Activated T-cell treated with anti-CD3 and anti-CD28 coated beads, Interleukin-2, amount 50 U/mL, for 72 hours (primary cell): ENCODE measurements at places on chromosomes 3 and 15.

- DNase-seq: no peak
These were observed 20.1 kb upstream of the DMXL2 start for GRCh38 chr15:51642696-51643095.

DNA sequence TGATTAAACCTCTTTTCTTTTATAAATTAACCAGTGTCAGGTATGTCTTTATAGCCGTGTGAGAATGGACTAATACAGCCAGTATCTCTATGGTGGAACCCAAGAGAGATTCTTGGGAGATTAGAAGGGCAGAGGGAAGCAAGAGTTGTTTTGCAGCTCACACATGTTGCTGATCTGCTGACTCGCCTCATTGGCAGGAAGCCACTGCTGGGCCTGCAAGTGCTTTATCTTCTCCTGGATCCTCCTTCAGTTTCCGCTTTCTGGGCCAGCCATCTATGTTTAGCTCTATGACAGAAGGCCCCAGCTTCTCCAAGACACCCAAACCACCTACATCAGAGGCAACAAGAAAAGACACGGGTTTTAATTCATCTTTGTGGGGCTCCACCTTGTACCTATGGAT is 23.4 kb upstream of the GALNT15 start:
- DNase-seq: no peak

- no peak for DNase-seq
These were observed 14.7 kb upstream of the HHATL start for GRCh38 chr3:42717306-42717705.

DNA sequence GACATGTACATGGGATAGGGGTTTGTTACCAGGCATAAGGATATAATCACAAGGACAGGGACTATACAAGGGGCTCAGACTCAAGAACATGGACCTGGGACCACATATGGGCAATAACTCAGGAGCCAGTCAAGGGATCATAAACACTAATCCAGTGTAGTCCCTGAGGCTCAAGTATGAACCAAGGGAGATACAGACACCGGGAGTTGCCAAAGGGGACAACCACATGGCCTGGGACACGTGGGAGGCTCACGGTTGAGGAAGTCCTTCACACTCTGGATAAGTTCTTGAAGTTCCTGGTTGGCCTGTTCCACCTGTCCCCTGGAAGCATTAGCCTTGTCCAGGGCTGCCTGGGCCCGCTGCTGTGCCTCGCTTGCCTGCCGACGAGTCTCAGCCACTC is 1.8 kb upstream of the USP19 start:
- no peak for DNase-seq
